ENCODE measurements at places on chromosomes 4 and X. TPM values are rescaled to one million over a fixed set of nuclear protein-coding genes. Genes with fewer than 3 reads are reported as not detected.

GRCh38 chr4:72275381-72275780 is 243.6 kb downstream of the NPFFR2 start:
- H3K36me3 ChIP-seq, result no peaks in the 10 kb centered on the region
- no peak overlapping the region for H3K4me3 ChIP-seq
- no peak for DNase-seq
- H3K27ac ChIP-seq, result no peak overlapping the region
- no peaks in the 10 kb centered on the region for H3K4me1 ChIP-seq
- H3K27me3 ChIP-seq, result no peaks in the 10 kb centered on the region

DNA sequence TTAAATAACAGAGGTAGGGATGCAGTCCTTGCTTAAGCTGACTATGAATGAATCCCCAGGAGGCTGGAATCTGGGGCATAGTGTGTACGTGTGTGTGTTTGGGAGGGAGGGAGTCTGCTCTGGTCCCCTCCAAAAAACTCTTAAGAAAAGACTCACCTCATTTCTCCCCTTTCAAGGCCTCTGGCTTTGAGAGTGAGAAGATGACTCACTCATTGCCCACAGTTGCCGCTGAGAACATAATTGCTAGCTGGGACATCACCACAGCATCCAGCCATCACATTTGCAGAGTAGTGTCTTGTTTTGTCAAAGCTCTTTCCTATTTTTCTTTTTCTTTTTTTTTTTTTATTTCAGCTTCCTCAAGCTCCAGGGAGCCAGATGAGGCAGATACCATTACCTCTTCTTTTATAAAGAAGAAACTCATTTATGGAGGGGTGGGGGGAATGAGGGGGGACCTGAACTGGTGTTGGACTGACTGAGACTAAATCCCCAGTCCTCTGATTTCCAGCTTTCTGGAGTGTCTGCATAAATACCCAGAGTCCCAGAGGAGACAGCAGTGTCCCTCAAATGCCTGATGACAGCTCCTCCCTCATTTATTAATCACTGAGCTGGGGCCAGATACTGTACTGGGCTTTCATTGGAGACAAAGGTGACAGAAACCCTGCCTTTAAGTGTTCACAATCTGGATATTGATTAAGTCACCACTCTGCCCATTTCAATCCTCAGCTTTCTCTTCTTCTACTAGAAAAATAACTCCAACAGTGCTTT is 61.9 kb upstream of the LAS1L start:
- H3K36me3 ChIP-seq, result no peaks in the 10 kb centered on the region
- H3K4me1 ChIP-seq, result no peaks in the 10 kb centered on the region
- no peaks in the 10 kb centered on the region for H3K27me3 ChIP-seq
- no peak for DNase-seq
- H3K4me3 ChIP-seq, result no peak overlapping the region

DNA sequence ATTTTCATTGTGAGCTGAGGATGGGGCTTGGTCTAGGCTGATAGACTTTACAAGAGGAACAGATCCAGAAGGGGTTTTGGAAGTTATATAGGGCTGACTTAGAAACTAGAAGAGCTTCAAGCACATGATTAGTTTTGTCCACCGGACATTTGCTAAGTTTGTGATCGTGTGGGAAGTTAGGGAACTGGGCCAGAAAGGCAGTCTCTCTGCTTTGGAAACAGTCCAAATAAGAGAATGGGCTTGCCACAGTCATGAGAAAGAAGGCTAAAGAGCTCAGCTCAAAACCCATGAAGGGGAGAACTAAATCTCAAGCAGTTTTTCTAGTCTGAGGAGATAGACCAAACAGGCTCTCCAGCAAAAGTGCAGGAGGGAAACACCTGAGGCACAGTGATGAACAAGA is 67.8 kb downstream of the ZNF674 start:
- H3K4me1 ChIP-seq, result no peaks in the 10 kb centered on the region
- H3K36me3 ChIP-seq, result no peaks in the 10 kb centered on the region
- no peak overlapping the region for H3K4me3 ChIP-seq
- H3K27ac ChIP-seq, result no peak overlapping the region
- DNase-seq, result no peak

GRCh38 chrX:30533266-30533665 is 44.3 kb downstream of the TASL start:
- H3K36me3 ChIP-seq, result no peaks in the 10 kb centered on the region
- H3K27ac ChIP-seq, result no peak overlapping the region
- no peaks in the 10 kb centered on the region for H3K27me3 ChIP-seq
- no peak for DNase-seq
- no peaks in the 10 kb centered on the region for H3K4me1 ChIP-seq
- no peak overlapping the region for H3K4me3 ChIP-seq

- H3K27ac ChIP-seq, result no peak overlapping the region
- no peak overlapping the region for H3K4me3 ChIP-seq
- no peak for DNase-seq
- H3K4me1 ChIP-seq, result no peaks in the 10 kb centered on the region
These were observed 488.8 kb upstream of the CPEB2 start for GRCh38 chr4:14513471-14513870.

DNA sequence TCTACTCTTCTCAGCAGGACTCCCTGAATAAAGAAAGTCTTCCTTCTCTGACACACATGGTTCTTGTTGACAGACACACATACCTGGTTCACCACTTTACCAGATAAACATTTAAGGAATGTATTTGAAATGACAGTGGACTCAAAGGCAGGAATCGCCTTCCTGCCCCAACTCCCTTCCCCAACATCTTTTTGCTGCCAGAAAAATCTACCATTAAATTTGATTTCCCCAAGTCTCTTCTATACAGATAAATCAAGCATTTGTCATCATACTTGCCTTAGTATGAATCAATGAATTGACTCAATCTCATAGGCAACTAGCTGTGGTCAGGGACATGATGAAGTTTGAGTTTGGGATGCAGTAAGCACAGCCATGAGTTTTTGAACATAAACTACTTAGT is 23.3 kb upstream of the ANXA5 start:
- no peak for DNase-seq
- no peaks in the 10 kb centered on the region for H3K4me1 ChIP-seq
- H3K27ac ChIP-seq, result no peak overlapping the region
- H3K4me3 ChIP-seq, result no peak overlapping the region
- no peaks in the 10 kb centered on the region for H3K27me3 ChIP-seq

- no peak overlapping the region for H3K27ac ChIP-seq
- no peaks in the 10 kb centered on the region for H3K27me3 ChIP-seq
- no peak for DNase-seq
- no peaks in the 10 kb centered on the region for H3K4me1 ChIP-seq
- no peaks in the 10 kb centered on the region for H3K36me3 ChIP-seq
- H3K4me3 ChIP-seq, result no peak overlapping the region
These were observed 43.2 kb upstream of the RBM47 start for GRCh38 chr4:40672528-40673522.

DNA sequence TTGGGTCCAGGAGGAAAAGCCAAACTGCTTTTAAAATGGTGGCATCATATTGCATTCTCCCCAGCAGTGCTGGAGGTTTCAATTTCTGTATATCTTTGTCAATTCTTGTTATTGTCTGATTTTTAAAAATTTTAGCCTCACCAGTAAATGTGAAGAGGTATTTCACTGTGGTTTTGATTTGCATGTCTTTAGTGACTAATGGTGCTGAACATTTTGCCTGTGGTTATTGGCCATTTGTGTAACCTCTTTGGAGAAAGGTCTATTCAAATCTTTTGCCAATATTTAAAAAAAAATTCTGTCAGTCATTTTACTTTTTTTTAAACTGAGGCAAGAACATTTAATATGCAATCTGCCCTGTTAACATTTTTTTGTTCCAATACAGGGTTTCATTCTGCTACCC is 322.1 kb downstream of the TLL1 start:
- no peak for DNase-seq
- no peaks in the 10 kb centered on the region for H3K27me3 ChIP-seq
- H3K27ac ChIP-seq, result no peak overlapping the region

GRCh38 chrX:121308276-121308805 is 260.9 kb downstream of the GLUD2 start:
- H3K4me3 ChIP-seq, result no peak overlapping the region
- H3K4me1 ChIP-seq, result no peaks in the 10 kb centered on the region

- H3K36me3 ChIP-seq, result no peaks in the 10 kb centered on the region
- H3K27me3 ChIP-seq, result no peaks in the 10 kb centered on the region
- no peak overlapping the region for H3K4me3 ChIP-seq
- no peaks in the 10 kb centered on the region for H3K4me1 ChIP-seq
- DNase-seq, result no peak
These were observed 24.7 kb upstream of the HERC3 start for GRCh38 chr4:88567591-88567990.

GRCh38 chr4:27087306-27088045 is 226.8 kb downstream of the STIM2 start:
- H3K4me3 ChIP-seq, result no peak overlapping the region
- no peak for DNase-seq
- H3K27me3 ChIP-seq, result no peaks in the 10 kb centered on the region
- no peaks in the 10 kb centered on the region for H3K4me1 ChIP-seq
- no peak overlapping the region for H3K27ac ChIP-seq

RNF128 gene
- total RNA-seq, result not detected

ODAM gene
- total RNA-seq, result not detected
